Iris pigment epithelial cell (primary cell): ENCODE measurements at places on chromosomes 2 and 18.

DNA sequence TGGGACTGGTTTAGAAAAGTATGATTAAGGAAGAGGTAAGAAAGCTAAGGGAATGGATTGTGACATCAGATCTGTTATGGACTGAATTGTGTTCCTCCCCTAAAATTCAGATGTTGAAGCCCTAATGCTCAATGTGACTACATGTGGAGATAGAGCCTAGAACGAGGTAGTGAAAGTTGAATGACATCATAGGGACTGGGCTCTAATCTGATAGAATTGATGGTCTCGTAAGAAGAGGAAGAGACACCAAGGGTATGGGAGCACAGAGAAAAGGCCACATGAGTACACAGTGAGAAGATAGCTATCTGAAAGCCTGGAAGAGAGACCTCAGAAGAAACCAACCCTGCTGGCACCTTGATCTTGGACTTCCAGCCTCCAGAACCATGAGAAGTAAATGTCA lies 178.3 kb downstream of the TRIB2 start:
- no peak for DNase-seq

GRCh38 chr2:236747426-236747825 lies 177.8 kb downstream of the ACKR3 start:
- DNase-seq: no peak

GRCh38 chr2:132665401-132666140 lies 4.4 kb downstream of the LYPD1 start:
- no peak for DNase-seq

- DNase-seq: no peak
Measured at GRCh38 chr2:7673853-7674252, 756.6 kb downstream of the RNF144A start.

DNA sequence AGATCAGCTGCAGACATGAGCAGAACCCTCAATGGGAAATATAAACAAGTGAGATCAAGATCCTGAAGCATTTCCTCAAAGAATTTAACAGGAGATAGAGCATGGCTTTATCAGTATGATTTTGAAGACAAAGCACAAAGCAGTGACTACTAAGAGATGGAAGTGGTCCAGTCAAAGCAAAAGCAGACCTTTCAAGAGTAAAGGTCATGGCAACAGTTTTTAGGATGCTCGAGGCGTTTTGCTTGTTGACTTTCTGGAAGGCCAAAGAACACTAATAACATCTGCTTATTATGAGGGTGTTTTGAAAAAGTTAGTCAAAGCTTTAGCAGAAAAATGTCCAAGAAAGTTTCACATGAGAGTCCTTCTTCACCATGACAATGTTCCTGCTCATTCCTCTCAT lies 128.5 kb downstream of the KCNE4 start:
- no peak for DNase-seq

GRCh38 chr18:79549638-79550000 lies 130.0 kb upstream of the CTDP1 start:
- no peak for DNase-seq

- DNase-seq: no peak
Measured at GRCh38 chr2:99152199-99152895, 2.4 kb downstream of the TSGA10 start.

- no peak for DNase-seq
Measured at GRCh38 chr2:62858231-62858832, 152.8 kb downstream of the EHBP1 start.

GRCh38 chr2:240819858-240820606 lies at the start of gene KIF1A:
Gene KIF1A (minus strand): TSS chr2:240820219. CDS start chr2:240797752, 22,467 bp downstream.
- no peak for DNase-seq

GRCh38 chr18:7394050-7394659 lies 163.3 kb downstream of the LRRC30 start:
- DNase-seq: no peak

- no peak for DNase-seq
Measured at GRCh38 chr18:25145731-25146511, 206.0 kb downstream of the ZNF521 start.

- no peak for DNase-seq
Measured at GRCh38 chr2:128424406-128425171, 105.9 kb upstream of the HS6ST1 start.

GRCh38 chr2:86436328-86436727 lies 4.8 kb upstream of the KDM3A start:
- no peak for DNase-seq

GRCh38 chr18:39841482-39842365 lies 2113.3 kb upstream of the PIK3C3 start:
- peak; percentile 83 for DNase-seq

GRCh38 chr18:55141318-55141717 lies 182.1 kb upstream of the CCDC68 start:
- peak; percentile 55 for DNase-seq

DNA sequence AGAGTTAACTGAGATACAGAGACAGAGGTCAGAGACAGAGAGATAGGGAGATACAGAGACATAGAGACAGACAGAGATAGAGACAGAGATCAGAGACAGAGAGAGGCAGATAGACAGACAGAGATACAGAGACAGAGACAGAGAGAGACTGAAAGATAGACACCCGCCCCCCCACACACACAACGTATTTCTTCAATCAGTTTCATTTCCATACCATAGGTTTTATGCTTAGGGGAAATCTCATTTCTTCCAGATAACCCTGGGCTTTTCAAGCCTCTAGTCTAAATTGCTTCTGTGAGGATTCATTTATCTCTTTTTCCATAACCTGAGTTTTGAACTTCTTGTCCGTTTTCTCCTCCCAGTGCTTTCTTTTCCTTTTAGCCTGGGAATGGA lies 94.6 kb downstream of the CD8B2 start:
- DNase-seq: no peak

GRCh38 chr2:80073134-80073561 lies 231.4 kb downstream of the LRRTM1 start:
- DNase-seq: peak; percentile 67

DNA sequence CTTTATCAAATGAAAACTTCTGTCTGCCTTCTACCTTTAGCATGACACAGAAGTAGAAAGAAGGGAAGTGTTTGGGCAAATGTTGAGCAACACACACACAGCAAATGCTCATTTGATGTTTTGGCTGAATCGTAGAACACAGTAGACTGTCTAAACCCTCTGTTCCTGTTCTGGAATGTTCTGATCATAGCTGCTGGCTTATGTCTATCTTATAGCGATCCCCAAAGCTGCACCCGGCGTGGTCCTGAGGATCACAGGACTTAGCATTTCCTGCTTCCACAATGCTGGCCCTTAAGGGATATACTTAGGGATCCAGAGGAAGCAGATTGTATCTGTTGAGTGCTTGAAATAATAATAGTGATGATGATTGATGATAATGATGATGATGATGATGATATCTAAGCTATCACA lies 15.2 kb downstream of the GNLY start:
- DNase-seq: peak; percentile 67

GRCh38 chr18:55900380-55900779 lies 312.4 kb upstream of the TCF4 start:
- DNase-seq: peak; percentile 77

DNA sequence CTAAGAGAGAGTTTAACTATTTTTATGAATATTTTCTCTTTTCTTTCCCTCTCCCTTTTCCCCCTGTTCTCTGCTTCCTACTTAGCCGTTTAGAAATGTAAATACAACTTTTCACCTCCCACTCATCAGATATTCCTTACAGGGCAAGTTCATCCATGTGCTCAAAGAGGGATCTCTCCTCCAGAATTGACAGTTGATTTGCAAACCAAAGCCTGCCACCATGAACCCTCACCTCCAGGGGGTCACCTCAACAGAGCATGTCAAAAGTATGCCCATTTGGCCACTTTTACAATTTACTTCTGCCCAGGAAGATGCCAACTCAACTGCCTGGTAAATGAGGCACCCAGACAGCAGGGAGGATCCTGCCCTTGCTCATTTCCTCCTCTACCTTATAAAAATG lies 149.2 kb upstream of the GYPC start:
- DNase-seq: no peak
